ENCODE measurements at places on chromosomes 1 and 21.
A peak's percentile ranks its signal among the peaks of the same experiment; 100 is the strongest.

GRCh38 chr1:226475142-226475511 is 67.2 kb upstream of the PARP1 start:
- DNase-seq: no peak

GRCh38 chr1:59605761-59606160 is 209.0 kb upstream of the HOOK1 start:
- DNase-seq: no peak

GRCh38 chr1:10631121-10631810 is 156.5 kb downstream of the PEX14 start:
- DNase-seq: no peak

- no peak for DNase-seq
These were observed 7.9 kb downstream of the TCHH start for GRCh38 chr1:152107031-152107983.

DNA sequence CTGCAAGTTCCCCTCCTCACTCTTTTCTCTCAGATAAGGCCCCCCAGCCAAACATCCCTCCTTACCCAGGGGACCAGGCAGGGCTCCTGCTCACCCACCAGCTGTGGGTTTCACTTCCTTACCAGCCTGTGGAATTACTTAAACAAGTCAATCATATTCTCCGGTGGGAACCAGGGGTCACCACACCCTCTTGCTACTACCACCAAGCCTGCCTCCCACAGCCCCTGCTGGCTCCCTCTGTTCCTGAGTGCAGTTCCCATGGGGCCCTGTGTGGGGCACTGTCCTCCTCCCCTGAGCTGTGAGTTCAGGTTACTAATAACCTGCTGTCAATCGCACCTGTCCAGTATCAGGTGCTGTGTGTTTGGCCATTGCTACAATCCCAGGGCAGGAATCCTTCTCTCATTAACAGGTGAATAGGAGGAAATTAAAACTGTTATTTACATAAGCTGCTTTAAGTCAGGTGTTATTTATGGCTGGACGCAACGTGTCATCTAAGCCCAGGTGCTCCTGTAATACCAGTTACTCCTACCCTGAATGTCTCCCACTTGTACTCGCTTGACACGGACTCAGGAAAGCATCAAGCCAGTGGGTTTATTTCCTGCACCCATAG is 53.1 kb upstream of the LBR start:
- peak; percentile 44 for DNase-seq

DNA sequence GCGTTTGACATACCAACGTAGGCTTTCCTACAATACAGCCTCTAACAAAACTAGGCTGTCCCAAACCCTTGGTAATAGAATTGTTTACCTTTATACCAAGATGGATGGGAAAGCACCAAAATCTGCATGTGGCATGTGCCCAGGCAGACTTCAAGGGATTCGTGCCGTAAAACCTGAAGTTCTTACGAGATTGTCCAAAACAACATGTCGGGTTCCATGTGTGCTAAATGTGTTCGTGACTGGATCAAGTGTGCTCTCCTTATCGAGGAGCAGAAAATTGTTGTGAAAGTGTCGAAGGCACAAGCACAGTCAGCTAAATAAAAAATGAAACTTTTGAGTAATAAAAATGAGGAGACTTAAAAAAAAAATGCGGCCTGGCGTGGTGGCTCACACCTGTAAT is 5.1 kb downstream of the RPS27 start:
- DNase-seq: no peak

GRCh38 chr1:214473387-214473786 is 78.0 kb downstream of the PTPN14 start:
- DNase-seq: no peak

DNA sequence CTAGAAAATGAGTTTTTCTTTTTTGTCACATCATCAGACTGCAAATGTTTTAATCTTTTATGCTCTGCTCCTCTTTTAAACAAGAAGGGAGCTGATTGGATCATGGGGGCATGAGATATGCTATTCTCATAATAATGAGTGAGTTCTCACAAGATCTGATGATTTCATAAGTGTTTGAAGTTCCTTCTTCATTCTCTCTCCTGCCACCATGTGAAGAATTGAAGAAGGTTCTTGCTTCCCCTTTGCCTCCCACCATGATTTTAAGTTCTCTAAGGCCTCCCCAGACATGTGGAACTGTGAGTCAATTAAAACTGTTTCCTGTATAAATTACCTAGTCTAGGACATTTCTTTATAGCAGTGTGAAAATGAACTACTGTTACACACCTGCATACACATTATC is 218.2 kb downstream of the NRIP1 start:
- no peak for DNase-seq

GRCh38 chr1:109905491-109905890 is 5.2 kb upstream of the CSF1 start:
- DNase-seq: no peak

GRCh38 chr1:36740446-36740845 is 257.7 kb upstream of the CSF3R start:
- no peak for DNase-seq

GRCh38 chr1:199723250-199723956 is 304.1 kb upstream of the NR5A2 start:
- no peak for DNase-seq

GRCh38 chr1:186802388-186802787 is 26.4 kb upstream of the PLA2G4A start:
- DNase-seq: no peak

- DNase-seq: no peak
These were observed 2.7 kb downstream of the DISP1 start for GRCh38 chr1:222817529-222817928.

- no peak for DNase-seq
These were observed 22.1 kb upstream of the DIP2A start for GRCh38 chr21:46436621-46437020.

GRCh38 chr21:35585155-35585554 is 475.2 kb downstream of the SETD4 start:
- no peak for DNase-seq

GRCh38 chr1:55235722-55236121 is 20.6 kb upstream of the USP24 start:
- no peak for DNase-seq

- DNase-seq: no peak
These were observed 2.3 kb downstream of the LDLRAD2 start for GRCh38 chr1:21814241-21814918.

- DNase-seq: no peak
These were observed 22.0 kb downstream of the PRPF38A start for GRCh38 chr1:52426371-52426770.

DNA sequence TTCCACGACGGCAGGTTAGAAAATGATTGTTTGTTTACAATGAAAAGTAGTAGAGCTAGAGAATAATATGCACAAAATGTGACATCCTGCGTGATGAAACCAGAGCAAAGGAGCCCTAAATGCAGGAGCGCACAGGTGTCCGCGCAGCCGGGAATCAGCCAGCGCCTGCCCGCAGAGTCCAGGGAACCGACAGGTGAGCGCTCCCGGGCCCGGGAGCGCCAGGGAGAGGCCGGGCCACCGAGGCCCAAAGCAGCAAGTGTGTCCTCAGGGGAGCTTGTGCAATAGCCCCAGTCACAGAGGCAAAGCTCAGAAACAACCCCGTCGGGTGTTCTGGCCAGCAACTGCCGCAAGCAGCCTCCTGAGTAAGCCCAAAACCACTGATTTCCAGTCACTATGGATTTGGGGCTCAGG is 789 bp upstream of the GALE start:
- DNase-seq: no peak

- DNase-seq: no peak
These were observed 30.4 kb downstream of the IFNGR2 start for GRCh38 chr21:33433425-33434114.

- DNase-seq: no peak
These were observed 43.8 kb downstream of the DDAH1 start for GRCh38 chr1:85421179-85421578.

DNA sequence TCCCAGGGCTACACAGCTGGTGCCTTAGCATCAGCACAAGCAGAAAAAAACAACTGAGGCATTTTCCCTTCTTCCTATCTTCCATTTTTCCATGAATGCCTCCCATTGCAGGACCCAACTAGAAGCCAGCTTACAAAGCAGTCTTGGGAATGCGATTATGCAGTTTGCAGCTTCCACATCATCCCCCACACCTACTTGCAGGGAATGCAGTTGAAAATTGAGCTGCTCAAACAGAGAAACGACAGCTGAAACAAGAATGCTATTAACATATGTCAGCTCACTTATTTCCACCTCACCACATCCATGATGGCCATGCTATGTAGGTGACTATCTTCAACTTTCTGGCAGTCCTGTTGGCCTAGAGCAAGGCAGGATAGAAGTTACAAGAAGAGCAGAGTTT is 150.6 kb upstream of the KCTD3 start:
- no peak for DNase-seq

- DNase-seq: no peak
These were observed 415.0 kb downstream of the DPYD start for GRCh38 chr1:97505816-97506215.

All from CD4-positive, alpha-beta T cell treated with Interleukin-2 at 100 ng/mL for 4 hours (primary cell).